ENCODE measurements at places on chromosomes 2 and 18.

DNA sequence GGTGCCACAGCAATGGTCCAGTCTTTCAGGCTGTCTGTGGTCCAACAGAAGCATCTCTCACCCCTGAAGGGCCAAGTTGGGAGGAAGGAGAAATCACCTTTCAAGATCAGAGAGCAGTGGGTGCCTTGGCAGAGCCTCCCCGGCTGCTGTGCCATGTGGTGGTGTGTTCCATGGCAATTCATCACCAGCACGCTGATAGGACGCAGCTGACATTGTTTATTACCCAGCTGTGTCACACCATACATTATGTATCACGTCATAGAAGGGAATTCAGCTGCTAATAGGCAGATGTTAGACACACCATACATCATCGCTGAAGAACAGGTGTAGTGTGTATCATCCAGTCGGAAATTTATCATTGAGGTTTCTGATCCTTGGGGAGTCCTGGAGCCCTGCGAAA lies 29.6 kb upstream of the RPL31 start:
- DNase-seq, result no peak

- DNase-seq, result peak; percentile 75
These were observed 1848.6 kb upstream of the CELF4 start for GRCh38 chr18:39414009-39414700.

- no peak for DNase-seq
These were observed 136.1 kb downstream of the EXOC6B start for GRCh38 chr2:72689579-72690195.

GRCh38 chr2:113602869-113603466 lies 24.1 kb upstream of the RABL2A start:
- no peak for DNase-seq

GRCh38 chr2:239358062-239358754 lies 42.6 kb downstream of the HDAC4 start:
- no peak for DNase-seq

- peak; percentile 4 for DNase-seq
These were observed 155.7 kb downstream of the RDH14 start for GRCh38 chr2:18404708-18405107.

DNA sequence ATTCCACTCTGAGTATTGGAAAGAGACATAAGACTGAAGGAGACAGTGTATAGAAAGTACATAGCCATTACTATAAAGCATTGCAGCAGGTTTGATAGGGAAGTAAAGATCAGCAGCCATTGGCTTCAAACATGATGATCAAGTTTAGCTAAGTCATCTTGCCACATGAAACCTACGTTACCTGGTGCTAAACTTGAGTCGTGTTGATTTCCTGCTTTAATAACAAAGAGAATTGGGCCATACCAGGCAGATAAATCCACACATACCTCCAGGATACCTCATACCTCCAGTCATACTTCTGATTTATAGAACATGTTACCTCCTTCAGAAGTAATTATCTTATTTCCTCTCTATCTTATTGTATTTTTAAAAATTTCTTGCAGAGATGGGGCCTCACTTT lies 10.3 kb upstream of the KYNU start:
- DNase-seq, result peak; percentile 67

DNA sequence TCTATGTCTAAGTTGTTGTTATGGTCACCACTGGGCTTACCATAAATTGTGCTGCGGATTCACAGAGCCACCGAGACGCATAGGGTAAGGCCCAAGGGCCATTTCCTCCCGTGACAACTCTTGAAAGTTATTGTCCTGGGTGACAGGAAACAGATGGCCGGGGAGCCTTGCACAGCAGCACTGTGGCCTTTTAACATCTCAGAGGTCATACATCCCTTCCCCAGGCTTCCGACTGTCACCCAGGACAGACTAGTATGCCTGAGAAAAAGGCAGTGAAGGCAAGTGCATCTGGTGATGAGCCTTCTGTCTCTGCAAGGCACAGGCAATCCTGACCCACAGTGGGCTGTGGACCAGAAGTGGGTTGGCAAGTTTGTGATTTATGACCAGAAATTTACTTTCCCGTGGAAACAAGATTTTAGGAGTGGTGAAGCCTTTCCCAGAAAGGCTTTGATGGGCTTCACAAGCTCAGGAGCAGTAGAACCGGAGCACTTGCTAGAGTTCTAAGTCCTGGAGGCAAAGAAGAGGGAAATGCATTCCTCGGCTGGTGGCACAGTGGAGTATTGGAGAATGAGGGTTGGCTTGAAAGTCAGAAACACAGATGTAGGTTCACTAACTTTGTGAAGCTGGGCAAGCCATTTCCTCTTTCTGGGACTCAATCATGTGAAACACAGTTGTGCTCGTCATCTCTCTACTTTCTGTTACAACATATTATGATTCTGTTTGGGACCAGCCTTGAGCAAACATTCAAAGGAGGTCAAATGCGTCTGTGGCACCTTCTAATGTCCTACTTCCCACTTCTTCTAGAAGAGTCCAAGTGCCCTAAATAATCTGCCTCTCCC lies 2.0 kb upstream of the CAPN14 start:
- DNase-seq, result peak; percentile 63

DNA sequence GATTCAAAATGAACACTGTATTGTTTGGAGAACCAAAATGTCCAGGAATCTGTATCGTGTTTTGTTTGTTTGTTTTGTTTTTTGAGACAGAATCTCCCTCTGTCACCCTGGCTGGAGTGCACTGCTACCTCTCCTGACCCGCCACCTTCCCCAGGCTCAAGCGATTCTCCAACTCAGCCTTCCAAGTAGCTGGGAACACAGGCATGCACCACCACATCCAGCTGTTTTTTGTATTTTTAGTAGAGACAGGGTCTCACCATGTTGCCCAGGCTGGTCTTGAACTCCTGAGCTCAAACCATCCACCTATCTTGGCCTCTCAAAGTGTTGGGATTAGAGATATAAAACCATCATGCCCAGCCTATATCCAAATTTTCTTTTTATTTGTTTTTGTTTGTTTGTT lies 74.6 kb downstream of the KYNU start:
- no peak for DNase-seq
